ENCODE measurements at places on chromosomes 1 and 21.

- no peaks in the 10 kb centered on the region for H3K36me3 ChIP-seq
- DNase-seq = no peak
- H3K27ac ChIP-seq = no peak overlapping the region
- H3K27me3 ChIP-seq = no peaks in the 10 kb centered on the region
- no peak overlapping the region for H3K4me3 ChIP-seq
- H3K4me1 ChIP-seq = no peaks in the 10 kb centered on the region
These were observed 23.4 kb downstream of the DMRTB1 start for GRCh38 chr1:53482441-53483153.

DNA sequence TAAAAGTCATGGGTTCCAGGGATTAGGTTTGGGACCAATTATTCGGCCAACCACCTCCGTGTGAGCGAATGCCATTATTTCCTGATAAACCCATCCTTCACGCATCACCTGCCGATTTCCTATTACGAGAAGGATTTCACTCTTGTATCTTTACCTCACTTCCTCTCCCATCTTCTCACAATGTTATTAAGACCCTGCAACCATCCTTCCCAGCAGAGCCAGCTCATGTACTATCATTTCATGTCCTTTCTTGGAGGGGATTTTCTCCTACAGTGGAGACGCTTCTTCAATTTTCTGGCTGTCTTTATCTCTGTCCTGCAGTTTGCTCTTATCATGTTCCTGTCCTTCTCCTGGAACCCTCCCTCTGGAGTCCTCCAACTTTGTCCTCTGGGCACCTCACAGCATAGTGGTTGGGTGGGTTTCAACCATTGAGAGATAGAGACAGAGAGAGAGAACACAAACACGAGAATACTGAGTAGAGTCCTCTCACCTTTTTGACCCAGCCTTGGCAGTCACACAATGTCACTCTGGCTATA, 192.2 kb downstream of the DYRK1A start:
- no peaks in the 10 kb centered on the region for H3K4me1 ChIP-seq
- DNase-seq = no peak
- no peaks in the 10 kb centered on the region for H3K36me3 ChIP-seq

- no peaks in the 10 kb centered on the region for H3K27me3 ChIP-seq
- no peaks in the 10 kb centered on the region for H3K36me3 ChIP-seq
- peaks cover 6% of the 10 kb centered on the region for H3K4me1 ChIP-seq
- no peak overlapping the region for H3K4me3 ChIP-seq
- DNase-seq = no peak
These were observed 108.2 kb downstream of the MAST2 start for GRCh38 chr1:45911634-45912033.

DNA sequence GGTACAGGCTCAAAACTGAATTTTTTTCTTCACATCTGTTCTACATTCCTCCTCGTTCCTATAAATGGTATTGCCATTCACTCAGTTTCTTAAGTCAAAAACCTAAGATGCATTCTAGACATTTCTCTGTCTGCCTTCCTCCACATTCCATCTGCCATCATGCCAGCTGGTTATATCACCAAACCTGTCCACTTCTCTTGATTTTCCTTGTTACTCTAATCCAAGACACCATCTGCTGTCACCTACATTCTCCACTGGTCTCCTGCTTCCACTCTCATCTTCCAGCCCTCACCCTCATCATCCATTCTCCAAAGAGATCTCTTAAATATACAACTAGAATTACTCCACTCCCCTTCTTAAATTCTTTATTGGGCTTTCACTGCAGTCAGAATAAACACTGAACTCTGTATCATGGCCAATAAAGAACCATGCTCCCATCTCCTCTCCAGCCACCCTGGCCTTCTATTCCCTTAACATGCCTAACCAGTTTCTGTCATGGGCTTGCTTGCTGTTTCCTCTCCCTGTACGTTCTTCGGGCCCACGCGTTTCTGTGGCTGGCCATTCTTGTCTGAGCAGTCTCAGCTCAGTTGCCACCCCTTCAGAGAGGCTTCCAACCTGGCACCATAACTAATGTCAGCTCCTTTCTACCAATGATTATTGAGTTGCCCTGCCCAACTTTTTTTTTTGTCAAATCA, 278.3 kb downstream of the ST6GALNAC3 start:
- H3K27me3 ChIP-seq = no peaks in the 10 kb centered on the region
- H3K4me1 ChIP-seq = peaks cover 6% of the 10 kb centered on the region
- no peak for DNase-seq
- H3K36me3 ChIP-seq = no peaks in the 10 kb centered on the region

DNA sequence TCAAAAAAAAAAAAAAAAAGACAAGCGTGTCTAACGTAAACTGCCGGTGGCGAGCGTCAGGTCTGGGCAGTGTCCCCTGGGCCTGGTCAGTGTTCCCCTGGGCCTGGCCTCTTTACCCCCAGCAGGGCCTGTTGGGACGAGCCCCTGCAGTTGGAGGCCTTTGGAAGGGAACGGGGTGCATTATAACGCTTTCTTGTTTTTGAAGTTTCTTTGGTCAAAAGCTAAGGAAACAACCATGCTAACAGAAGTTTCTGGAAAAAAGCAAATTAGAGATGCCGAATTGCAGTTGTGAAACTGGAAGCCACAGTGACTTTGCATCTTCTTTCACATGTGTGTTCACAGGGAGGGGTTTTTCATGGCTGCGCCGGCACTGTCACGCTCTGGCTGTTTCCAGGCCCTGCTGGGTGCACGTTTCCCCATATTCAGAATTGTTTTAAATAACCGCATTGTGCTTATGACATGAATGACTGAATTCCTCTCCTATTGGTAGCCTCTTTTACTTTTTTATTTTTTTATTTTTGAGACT, 16.0 kb downstream of the RRP1 start:
- H3K4me1 ChIP-seq = no peaks in the 10 kb centered on the region
- H3K27ac ChIP-seq = no peak overlapping the region
- H3K27me3 ChIP-seq = no peaks in the 10 kb centered on the region
- DNase-seq = no peak
- no peaks in the 10 kb centered on the region for H3K36me3 ChIP-seq

DNA sequence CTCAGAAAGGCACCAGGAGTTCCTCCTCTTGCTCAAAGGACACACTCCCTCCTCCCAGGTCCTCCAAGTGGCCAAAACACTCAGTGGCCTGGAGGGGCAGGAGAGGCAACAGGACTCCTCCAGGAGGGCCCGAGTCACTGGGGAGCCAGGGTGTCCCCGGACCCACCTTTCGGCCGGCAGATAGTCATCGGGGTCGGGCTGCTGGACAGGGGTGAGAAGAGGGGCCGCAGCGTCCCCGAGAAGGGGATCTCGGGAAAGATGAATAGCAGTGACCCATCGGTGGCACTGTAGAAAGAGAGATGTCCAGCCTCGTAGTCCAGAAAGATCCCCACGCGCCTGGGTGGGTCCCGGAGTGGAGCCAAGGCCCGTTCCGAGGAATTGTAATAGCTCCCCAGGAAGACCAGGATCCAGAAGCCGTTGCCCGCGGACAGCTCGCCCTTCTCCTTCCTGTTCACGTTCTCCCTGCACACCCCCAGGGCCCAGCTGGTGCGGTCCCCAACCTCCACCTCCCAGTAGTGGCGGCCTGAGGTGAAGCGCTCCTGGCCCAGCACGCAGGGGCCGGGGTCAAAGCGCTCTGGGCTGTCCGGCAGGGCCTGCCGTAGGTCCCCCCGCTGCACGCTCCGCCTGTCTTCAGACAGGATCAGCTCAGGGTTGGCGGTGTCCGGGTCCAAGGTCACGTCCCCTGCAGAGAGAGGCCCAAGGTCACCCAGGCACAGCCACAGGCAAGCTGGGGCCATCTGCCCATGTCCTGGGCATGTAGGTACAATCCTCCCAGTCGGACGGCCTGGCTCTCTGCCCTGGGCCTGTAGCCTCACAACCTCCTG, 11.9 kb downstream of the TRIM11 start:
- no peaks in the 10 kb centered on the region for H3K27me3 ChIP-seq
- no peaks in the 10 kb centered on the region for H3K4me1 ChIP-seq
- no peak overlapping the region for H3K4me3 ChIP-seq
- H3K27ac ChIP-seq = no peak overlapping the region
- no peak for DNase-seq

DNA sequence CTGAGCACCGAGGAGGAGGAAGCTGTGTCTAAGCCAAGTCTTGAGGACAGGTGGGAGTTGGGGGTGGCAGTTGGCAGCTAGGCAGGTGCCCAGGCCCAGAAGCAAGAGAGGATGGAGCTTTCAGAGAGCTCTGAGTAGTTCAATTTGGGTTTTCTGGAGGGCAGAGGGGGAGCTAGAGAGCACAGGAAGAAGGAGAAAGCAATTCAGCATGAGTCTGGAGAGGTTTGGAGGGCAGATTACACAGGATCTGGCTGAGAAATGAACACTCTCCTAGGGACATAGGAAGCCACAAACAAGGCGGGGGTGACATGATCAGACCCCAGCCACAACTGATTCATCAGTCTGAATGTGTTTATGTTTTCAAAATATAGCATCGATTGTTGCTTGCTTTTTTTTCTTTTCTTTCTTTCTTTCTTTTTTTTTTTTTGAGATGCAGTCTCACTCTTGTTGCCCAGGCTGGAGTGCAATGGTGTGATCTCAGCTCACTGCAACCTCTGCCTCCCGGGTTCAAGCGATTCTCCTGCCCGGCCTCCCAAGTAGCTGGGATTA, 23.8 kb downstream of the PTPRF start:
- H3K36me3 ChIP-seq = peaks cover 9% of the 10 kb centered on the region
- H3K27ac ChIP-seq = peak overlapping the region; percentile 51
- peak; percentile 69 for DNase-seq
- H3K27me3 ChIP-seq = no peaks in the 10 kb centered on the region
- no peak overlapping the region for H3K4me3 ChIP-seq

GRCh38 chr21:15164678-15165303, 100.0 kb upstream of the NRIP1 start:
- no peaks in the 10 kb centered on the region for H3K27me3 ChIP-seq
- no peak for DNase-seq
- no peaks in the 10 kb centered on the region for H3K4me1 ChIP-seq
- H3K36me3 ChIP-seq = no peaks in the 10 kb centered on the region

DNA sequence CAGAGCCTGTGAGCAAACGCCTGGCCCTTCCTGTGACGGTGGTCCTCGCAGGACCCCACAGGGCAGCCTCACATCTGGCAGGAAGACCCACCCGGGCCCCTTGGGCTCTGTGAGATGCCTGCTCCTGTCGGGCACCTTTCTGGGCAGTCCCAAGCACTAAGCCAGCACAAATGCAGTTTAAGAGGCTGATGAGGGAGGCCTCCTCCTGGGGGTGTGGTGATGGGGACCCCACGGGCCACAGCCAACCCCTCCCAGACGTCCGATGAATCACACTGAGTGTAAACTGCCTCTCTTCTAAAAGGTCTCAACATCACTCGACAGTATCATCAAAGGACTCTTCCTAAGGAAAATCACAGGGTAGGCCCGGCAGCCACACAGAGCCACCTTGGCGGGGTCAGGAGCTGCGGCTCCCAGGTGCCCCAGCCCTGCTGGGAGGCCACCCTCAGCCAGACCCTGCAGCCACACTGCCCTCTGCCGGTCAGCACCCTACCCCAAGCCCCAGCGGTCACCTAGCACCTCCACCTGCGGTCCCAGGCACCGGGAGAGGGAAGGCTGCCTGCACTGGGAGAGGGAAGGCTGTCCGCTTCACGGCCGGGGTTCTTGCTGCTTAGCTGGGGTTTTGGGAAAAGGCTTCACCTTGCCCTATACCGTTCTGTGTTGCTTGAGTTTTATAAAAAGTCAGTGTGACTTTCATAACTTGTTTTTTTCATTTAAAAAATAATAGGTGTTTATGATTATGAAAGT, 3.9 kb upstream of the PRKCZ start:
- H3K4me3 ChIP-seq = no peak overlapping the region
- peak; percentile 84 for DNase-seq
- peaks cover 21% of the 10 kb centered on the region for H3K4me1 ChIP-seq
- H3K27ac ChIP-seq = no peak overlapping the region
- no peaks in the 10 kb centered on the region for H3K36me3 ChIP-seq
- H3K27me3 ChIP-seq = peaks cover 60% of the 10 kb centered on the region

GRCh38 chr1:88678405-88678804, 5.7 kb upstream of the PKN2 start:
- peaks cover 6% of the 10 kb centered on the region for H3K4me1 ChIP-seq
- H3K27ac ChIP-seq = no peak overlapping the region
- H3K4me3 ChIP-seq = no peak overlapping the region
- no peaks in the 10 kb centered on the region for H3K36me3 ChIP-seq
- no peak for DNase-seq
